ENCODE measurements at places on chromosomes 3 and 15. TPM values are rescaled to one million over a fixed set of nuclear protein-coding genes. Genes with fewer than 3 reads are reported as not detected.

DNA sequence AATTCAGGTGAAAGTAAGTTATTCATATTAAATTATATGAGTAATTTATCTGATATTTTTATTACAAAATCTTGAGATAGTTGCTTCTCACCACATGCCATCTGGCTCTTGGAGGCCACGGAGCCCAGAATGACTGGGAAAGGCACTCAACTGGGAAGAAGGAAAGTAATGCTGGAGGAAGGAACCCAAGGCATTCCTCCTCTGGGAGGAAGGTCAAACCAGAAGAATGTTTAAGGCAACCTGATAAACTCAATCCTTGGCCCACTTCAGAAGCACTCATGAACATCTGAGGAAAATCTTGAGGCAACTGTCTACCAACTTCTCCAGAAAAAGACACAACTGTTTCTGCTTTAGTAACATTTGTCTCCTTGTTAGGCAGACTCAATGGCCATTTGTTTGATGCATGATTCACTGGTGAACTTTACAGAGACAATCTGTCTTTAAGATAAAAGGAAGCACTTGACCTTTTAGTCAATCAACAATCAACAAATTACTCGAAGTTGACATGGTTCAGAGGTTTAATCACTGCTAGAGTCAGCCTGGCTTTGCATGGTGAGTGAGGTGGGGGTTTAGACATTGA, 261.4 kb upstream of the MME start:
- no peaks in the 10 kb centered on the region for H3K27me3 ChIP-seq
- no peak overlapping the region for H3K4me3 ChIP-seq
- no peak overlapping the region for H3K27ac ChIP-seq
- H3K4me1 ChIP-seq, result no peaks in the 10 kb centered on the region
- H3K36me3 ChIP-seq, result no peaks in the 10 kb centered on the region

DNA sequence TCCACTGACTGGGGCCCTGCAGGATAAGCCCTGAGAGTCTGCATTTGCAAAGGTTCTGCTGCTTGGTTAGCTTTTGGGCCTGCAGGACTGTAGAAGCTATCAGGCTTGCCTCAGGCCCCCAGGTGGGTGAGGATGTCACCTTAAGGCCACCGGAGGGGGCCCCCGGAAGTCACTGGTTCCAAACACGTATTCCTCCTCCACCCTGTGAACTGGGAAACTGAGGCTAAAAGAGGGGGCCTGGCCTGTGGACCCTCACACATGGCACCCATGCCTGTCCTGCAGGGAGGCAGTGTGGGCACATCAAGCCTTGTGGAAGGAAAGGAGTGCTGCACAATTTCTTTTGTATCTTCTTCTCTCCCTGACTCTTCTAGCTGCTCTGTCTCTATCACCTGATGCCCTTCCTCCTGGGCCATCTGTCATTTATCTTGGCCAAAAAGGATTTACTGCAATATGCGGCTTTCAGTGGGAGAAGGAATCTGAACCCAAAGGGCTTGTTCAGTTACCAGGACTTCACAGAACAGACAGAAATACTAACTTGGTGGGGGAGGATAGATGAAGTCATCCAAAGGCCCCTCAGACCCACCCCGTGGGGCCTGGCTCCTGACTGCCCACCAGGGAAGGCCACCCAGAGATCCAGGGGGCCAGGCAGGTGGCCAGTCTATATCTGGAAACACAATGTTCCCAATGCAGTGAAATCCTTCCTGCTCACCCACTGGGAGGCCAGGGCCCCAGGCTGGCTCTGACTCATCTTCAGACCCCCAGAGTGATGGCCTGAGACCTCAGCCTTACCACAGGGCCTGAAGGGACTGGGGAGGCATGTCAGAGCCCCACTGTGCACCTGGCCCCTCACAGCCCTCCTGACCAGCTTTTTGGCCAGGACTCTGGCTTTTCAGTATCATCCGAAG, 18.3 kb downstream of the UBAP1L start:
- no peak overlapping the region for H3K4me3 ChIP-seq
- no peak overlapping the region for H3K27ac ChIP-seq
- peaks cover 6% of the 10 kb centered on the region for H3K4me1 ChIP-seq
- peaks cover 24% of the 10 kb centered on the region for H3K36me3 ChIP-seq

DNA sequence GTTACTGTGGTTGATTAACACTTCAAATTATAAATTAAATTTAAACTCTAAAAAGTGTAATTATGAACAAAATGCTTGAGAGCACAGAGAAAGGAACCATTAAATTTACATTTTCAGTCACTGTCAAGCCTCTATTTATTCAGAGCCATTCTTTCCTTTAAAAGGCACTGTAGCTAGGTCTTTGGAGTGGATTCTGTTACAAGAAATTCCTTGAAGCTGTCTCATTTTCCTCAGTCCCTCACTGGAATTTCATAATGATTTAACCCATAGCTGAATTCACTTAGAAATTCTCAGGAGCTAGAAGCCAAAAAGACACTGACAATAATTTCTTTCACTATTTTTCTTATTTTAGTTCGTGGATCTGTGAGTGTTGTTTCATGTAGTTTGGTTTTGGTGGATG, 81.2 kb upstream of the TCF12 start:
- no peaks in the 10 kb centered on the region for H3K27me3 ChIP-seq
- peak; percentile 65 for DNase-seq
- no peak overlapping the region for H3K4me3 ChIP-seq
- peak overlapping the region; percentile 15 for H3K27ac ChIP-seq
- H3K36me3 ChIP-seq, result no peaks in the 10 kb centered on the region

The GOLGA8T gene
- polyA plus RNA-seq, result not detected
